ENCODE measurements at places on chromosomes 4 and X.

DNA sequence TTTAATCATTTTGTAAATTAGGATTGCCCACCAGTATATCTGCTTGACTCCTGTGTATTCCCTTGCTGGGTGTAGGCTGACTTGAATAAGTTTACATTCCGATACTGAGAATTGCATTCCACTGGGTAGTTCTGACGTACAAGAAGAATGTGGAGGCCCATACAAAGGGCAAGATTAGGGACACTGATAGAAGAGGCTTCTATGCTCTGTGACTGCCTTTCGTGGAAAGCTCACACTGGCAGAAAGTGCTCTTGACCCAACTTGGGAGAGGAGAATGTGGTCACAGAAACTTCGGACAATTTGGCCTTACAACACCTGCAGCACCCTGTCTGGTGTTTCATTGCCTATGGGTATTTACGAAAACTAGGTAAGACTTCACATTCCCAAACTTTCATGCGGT lies 126.3 kb downstream of the RAPGEF2 start:
- no peak for DNase-seq

DNA sequence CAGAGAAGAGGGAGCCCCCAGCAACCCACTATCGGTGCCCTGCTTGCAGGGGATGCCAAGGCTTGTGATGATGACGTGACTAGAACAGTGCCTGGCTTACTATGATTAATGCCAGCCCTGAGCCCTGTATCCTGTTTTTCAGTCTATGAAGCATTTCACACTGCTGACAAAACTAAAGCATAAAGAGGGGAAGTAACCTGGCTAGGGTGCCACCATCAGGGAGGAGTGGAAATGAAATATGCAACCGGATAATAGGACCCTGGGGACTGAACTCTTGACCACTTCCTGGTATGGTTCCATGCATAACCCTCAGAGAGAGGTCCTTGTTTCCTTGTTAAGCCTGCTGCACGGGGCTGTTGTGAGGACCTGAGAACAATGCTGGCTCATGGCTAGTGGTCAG lies 50.3 kb downstream of the MED28 start:
- DNase-seq = no peak

DNA sequence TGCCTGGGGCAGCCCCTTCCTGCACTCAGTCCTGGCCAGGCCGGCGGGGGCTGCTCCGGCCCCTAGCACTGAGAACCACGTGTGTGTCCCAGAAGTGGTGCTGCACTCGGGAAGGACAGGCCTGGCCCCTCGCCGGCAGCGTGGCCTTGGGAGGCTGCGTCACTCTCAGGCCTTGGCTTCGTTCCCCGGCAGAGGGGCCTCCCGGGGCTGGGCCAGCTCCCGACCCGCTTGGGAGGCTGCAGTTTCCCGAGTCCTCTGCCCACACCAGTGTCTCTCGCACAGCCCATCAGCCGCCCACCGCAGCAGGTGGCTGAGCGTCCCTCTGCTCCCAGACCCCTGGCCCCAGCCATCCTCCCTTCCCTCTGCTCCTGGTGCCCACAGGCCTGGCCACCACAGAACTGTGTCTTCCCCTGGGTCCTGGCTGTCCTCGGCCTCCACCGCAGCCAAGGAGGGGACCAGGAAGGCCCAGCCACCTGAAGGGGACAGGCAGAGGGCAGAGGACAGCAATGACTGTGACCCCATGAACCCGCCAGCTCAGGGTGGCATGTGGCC lies 10.9 kb upstream of the CPLX1 start:
- no peak for DNase-seq

- no peak for DNase-seq
These were observed 272.1 kb downstream of the RPA4 start for GRCh38 chrX:97155816-97156215.

GRCh38 chr4:142377342-142378091 lies 468.6 kb downstream of the INPP4B start:
- DNase-seq = peak; percentile 82

- DNase-seq = peak; percentile 14
These were observed 512.2 kb downstream of the PDHA2 start for GRCh38 chr4:96352051-96352517.

- DNase-seq = no peak
These were observed 89.5 kb downstream of the SNX25 start for GRCh38 chr4:185298728-185299430.

DNA sequence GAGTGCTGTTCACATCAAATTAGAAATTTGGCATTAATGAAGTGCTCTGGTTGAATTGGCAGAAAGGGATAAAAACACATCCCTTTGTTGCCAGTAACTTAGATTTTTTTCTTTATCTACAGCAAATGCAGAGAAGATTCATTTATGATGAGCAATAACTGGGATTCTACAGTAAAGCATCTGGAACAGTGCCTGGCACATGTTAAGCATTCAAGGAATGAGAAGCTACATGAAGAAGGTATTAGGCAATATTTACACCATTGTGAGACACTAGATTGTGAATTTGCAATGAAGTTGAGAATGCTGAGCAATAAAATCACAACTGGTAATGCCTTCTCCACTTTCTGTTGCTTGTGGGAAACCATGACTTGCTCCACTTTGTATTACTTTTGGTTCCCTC lies 33.5 kb downstream of the PCDH19 start:
- DNase-seq = no peak

DNA sequence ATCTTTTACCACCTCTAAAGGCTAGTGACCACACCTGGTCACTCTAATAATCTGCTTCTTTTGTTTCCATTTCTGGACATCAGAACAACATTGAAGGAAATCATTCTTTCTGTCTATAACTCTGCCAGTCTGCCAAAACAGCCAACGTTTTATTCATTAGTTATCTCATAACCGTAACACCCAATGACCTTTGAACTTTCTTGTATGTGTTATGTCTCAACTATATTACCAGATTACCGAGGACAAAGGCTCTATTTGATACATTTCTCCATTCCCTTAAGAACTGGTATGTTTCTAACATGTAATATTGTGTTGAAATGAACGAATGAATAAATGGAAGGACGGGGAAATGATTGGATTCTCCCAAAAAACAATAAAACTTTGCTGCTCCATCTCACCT lies 152.7 kb downstream of the GABRB1 start:
- DNase-seq = no peak
